Stimulated activated CD4-positive, alpha-beta T cell treated with anti-CD3 and anti-CD28 coated beads, Interleukin-2, amount 100 ng/mL, for 48 hours (primary cell): ENCODE measurements at places on chromosomes 3 and 15.

- no peak for DNase-seq
These were observed 21.8 kb downstream of the SPG11 start for GRCh38 chr15:44641651-44642050.

- no peak for DNase-seq
These were observed 230.7 kb downstream of the SHQ1 start for GRCh38 chr3:72617424-72618024.

GRCh38 chr3:139319428-139320402 lies 24.1 kb upstream of the MRPS22 start:
- DNase-seq: no peak

GRCh38 chr3:186751480-186751879 lies 31.9 kb upstream of the EIF4A2 start:
- no peak for DNase-seq

GRCh38 chr3:42340466-42340865 lies 69.9 kb downstream of the LYZL4 start:
- no peak for DNase-seq

DNA sequence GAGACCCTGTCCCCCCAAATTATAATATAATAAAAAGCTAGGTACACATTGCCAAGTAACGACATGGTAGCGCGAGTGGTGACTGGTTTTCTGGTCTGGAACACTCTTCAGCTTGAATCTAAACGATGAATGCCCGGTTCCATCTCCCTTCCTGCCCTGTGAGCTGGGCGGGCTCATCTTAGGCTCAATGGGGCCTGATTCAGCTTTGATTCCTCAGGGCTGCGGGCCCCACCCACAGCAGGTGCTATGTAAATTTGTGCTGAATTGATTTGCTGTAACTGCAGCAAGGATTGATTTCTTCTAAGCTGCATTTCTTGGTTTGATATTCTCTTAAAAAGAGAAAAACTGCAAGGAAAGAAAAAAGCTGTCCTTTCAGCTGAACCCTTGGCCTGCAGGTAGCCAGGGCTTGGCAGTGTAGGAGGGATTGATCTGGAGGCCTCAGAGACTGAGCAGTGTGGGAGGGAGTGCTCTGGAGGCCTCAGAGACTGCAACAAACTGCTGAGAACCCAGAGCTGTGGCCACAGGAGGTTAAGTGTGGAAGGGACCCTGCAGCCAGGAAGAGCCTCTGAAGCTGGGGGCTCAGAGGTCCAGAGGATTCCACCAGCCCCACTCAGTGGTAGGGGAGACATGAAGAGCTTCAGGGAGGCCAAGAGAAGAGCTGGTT lies 231.6 kb downstream of the XXYLT1 start:
- no peak for DNase-seq

DNA sequence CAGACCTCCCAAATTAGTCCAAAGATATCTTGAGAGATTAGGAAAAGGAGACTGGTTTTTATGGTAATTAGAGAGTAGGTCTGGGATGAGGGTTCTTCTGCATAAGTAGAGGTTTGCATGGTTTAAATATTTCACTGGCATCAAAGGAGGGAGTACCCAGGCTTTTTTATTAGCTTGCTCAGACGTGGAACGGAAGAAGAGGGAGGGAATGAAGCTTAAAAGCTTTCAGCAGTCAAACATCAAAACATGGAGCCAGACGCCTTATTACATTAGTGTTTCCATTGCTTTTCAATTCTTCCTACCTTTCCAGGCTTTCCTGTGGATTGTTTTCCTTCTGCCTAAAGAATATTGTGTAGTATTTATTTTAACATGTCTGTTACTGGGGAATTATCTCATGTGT lies 342.1 kb upstream of the SOX2 start:
- DNase-seq: no peak

- DNase-seq: no peak
These were observed 239.9 kb upstream of the TBC1D5 start for GRCh38 chr3:17982211-17982880.

- no peak for DNase-seq
These were observed 328.2 kb downstream of the OCA2 start for GRCh38 chr15:27770769-27771554.

DNA sequence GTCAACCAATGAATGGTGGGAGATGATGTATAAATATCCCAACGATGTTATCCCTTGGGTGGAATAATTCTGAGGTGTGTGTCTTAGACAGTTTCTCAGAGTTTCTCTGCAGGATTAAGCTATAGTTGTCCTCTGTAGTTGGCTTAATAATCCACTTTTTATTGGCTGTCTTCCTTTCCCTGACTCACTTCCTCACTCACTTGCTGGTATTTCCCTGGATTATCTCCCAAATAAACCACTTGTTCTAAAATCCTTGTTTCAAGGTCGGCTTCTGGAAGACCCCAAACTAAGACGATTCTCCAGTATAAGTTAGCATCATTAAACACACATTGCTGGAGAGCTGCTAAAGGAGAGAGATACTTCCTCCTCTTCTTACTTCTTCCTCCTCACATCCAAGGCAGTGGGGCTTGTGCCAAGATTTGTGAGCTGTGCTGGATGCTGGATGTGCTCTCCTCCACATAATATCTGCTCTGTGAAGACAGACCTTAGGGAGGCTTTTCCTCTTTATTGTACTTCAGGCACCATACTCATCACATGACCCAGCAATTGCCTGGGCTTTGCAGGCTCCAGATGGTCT lies 22.5 kb upstream of the ROPN1 start:
- no peak for DNase-seq

DNA sequence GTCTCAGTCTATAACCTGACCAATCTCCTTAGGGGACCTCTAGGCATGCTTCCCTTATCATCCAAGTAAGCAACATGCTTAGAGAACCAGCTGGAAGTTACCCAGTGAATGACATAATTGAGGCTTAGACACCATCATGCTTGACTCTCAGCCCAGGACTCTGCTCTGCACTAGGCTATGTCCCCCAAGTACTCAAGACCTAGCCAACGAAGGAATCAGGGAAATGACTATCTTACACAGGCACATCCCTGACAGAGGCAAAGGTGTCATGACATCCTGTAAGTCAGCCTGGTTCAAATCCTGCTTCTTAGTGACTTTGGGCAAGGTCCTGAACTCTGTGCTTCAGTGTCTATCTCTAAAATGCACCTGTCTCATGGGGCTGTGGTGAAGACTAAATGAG lies 24.6 kb upstream of the CELF6 start:
- DNase-seq: no peak

- DNase-seq: no peak
These were observed 18.5 kb downstream of the ALDH1A3 start for GRCh38 chr15:100898152-100898490.

DNA sequence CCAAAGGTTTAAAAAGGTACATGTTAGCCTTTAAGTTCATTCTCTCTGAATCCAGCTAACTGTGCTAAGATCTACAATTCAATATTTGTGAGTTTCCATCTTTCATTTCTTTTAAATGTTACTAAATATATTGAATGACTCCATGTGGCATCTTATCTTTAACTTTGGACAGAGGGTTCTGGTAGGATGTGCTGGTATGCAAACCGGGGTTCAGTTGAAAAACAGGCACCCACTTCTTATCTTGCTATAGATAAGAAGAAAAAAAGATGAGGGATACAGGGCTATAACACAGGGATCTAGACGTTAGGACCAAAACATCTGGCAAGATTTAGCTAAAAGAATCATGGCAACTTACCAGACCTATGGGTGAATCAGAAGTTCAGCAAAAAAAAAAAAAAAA lies 538.3 kb downstream of the EDEM1 start:
- no peak for DNase-seq

DNA sequence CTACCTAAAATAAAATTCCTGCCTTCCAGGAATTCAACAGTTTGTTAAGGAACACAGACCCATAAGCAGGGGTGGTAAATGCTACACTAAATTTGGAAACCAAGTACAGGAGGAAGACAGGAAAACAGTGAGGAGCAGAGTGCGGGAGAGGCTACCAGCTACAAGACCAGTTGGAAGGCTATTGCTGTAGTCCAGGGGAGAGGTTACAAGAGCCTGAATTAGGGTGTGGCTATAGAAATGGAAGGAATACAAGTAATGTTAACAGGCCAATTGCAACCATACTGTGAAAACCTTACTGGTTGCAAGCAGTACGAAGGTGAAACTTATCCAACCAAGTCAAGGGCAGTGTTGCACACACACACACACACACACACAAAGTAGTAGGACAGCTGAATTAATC lies 880 bp upstream of the ARMC8 start:
- DNase-seq: no peak

GRCh38 chr3:121835465-121835801 lies 424 bp downstream of the EAF2 start:
- no peak for DNase-seq
